ENCODE measurements at places on chromosomes 2 and 18. TPM values are rescaled to one million over a fixed set of nuclear protein-coding genes. Genes with fewer than 3 reads are reported as not detected.

Gene CD226
- 0.13 TPM for total RNA-seq

Gene AMER3
- not detected for total RNA-seq

Gene DSC2
- 13.9 TPM for total RNA-seq

Gene AOX1
- total RNA-seq, result 5.1 TPM

Gene ALPI
- total RNA-seq, result not detected

Gene RTTN
- total RNA-seq, result 16.8 TPM

Gene GLI2
- 11.6 TPM for total RNA-seq

Gene DARS1
- 54.3 TPM for total RNA-seq
